ENCODE measurements at places on chromosomes 6 and 20.

- no peak for DNase-seq
Observed at GRCh38 chr20:53827292-53828087, 233.9 kb upstream of the ZNF217 start.

DNA sequence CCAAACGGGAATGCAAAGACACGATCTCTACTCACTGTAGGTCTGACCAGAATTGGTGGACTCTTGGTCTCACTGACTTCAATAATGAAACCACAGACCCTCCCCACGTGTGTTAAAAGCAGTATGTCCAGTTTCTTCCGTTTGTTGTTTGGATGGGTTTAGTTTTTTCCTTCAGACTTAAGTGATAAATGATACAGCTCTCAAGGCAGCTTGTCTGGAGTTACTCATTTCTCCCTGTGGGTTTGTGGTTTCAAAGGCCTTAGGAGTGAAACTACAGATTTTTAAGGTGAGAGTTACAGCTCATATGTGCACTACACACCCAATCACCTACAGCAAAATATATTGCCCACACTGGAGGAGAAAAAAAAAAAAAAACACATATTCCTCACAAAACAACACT lies 86.7 kb upstream of the STMND1 start:
- no peak for DNase-seq

DNA sequence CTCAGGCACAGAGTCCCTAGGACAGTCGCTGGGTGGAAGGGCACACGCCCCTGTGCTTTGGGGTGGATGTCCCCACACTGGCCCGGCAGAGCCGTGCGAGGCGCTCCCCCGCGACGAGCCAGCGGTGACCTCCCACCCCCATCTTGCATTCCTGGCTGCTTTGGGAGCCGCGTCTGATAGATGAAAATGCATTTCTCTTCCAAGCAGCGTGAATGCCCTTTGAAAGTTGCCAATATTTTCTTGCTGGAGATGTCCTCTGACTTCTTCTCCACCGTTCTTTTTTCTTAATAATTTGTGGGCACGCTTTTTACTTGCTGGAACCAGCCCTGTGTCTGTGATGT lies 29.9 kb downstream of the COL20A1 start:
- DNase-seq, result no peak

- DNase-seq, result no peak
Observed at GRCh38 chr20:49185071-49185761, 2.9 kb downstream of the STAU1 start.

All from iPS DF 6.9 (cell line).